ENCODE measurements at places on chromosomes 16 and 17.

- no peak for DNase-seq
Measured at GRCh38 chr17:16297367-16298139, 55.7 kb downstream of the CENPV start.

DNA sequence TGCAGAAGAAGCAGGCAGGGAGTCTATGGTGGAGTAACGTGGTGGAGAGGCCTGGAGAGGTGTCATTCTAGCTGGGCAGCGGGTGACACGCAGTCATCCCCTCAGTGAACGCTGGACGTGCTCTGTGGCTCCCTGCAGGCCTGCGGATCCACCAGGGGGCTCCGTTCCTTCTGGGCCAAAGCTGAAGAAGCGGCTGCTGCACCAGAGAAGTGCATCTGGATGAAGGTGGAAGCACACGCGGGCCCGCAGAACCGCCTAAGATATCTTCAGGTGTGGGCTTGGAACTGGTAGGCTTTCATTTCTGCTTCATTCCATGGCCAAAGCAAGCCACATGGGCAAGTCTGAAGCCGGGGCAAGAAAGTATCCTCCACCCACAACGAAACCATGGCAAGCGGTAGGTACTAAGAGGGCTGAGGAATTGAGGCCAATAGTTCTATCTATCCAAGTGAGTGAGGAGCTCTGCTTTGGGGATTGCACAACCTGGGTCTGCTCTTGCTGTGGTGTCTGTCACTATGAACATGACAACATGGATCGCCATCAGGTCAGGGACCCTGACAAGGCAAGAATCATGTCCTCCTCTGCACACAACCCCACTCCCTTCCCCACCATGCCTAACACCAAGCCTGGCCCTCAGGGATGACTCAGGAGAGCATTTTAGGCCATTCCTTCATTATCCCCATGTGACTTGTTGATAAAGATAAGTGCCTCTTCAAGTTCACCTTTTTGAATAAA is 78.9 kb upstream of the FBXO47 start:
- peak; percentile 18 for DNase-seq

DNA sequence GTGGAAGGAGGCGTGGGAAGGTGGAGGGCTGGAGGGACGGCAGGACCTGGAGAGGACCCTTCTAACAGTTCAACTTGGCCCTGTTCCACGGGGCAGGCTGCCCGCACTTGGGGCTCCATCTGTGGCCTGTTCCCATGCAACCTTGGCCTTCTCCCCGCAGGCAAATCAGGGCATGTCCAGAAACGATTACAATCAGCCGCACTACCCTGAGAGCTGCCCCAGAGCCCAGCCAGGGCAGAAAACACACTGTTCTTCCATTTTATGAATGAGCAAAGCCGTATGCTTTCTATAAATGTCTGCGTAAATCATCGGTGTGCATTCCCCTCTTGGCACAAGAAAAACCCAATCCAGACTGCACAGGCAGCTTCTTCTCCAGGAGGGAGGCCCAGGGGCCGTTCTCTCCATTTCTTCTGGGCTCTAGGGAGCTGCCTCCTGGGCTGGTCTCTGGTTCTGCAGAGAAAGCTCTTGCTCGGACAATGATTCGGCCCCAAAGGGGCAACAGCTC is 228.7 kb downstream of the SOX9 start:
- no peak for DNase-seq

DNA sequence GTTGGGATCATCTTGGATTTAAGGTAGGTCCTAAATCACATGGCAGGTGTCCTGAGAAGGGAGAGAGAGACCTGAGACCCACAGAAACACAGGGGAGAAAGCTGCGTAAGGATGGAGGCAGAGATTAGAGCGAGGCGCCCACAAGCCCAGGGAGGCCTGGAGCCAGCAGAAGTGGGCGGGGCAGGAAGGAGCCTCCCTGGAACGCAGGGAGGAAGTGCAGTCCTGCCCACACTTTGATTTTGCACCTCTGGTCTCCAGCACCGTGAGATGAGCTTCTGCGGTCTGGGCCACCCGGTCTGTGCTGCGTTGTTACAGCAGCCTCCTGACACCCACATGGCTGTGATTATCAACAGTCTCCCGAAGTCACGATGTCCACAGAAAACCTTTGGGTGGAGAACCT is 6.4 kb downstream of the DNASE1L2 start:
- no peak for DNase-seq

- DNase-seq, result peak; percentile 14
Measured at GRCh38 chr16:78796221-78796866, 696.9 kb downstream of the WWOX start.

DNA sequence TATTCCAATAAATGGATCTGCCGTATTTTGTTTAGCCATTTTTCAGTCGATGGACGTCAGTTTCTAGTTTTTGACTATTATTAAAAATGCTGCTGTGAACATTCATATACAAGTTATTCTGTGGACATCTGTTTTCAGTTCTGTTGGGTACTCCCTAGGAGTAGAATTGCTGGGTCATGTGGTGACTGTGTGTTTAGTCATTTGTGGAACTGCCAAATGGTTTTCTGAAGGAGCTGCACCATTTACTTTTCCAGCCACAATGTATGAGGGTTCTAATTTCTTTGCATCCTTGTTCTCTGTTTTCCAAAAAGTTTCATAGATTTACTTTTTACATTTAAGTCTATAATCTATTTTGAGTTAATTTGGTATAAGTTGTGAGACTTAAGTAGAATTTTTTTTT is 29.5 kb downstream of the CYLD start:
- no peak for DNase-seq

DNA sequence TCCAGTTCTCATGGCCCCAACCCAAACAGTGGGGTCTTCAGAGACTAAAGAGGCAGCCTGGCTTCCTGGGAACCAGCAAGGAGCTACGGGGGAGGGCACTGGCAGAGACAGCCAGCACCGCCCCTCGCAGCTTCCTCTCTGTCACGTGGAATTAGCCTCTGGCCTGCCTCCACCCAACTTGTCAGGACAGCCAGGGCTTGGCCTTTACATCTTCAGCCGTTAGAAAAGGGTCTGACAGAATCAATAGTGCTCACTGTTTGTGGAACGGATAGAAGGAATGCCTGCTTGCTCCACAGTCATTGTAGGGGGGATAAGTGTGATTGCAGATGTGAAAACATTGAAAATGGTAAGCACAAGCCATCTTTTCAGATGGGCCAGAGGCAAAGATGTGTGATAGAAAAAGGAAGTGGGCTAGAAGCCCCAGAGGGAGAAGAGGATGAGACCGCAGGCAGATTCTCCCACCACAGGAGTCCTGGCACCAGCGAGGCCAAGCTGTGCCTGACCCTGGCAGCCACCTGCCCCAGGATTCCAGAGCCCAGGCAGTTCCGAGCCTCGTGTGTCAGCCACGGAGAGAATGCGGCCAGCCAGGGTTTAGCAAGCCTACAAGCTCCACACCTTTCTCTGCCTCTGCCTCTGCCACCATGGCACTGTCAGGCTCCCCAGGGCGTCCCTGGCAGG is 18.6 kb downstream of the GRIN2C start:
- no peak for DNase-seq

Measured in nephron progenitor cell (in vitro differentiated cells).